ENCODE measurements at places on chromosomes 1 and 21.

DNA sequence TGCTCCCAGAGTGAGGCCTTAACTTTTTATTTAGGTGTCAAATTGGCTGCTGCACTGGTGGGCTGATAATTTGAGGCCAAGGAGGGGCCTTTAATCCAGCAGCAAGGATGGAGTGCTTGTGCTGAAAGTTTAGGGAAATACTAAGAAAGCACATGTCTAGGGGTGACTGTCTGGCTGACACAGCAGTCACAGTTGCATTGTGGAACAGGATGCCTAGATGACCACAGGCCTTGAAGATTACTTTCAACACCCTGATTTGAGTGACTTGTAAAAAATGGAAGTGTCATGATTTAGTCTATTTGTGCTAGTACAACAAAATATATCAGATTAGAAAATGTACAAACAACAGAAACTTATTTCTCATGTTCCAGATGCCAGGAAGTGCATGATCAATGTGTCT lies 57.7 kb downstream of the ZNF697 start:
- DNase-seq: no peak

- no peak for DNase-seq
These were observed 245.3 kb downstream of the RERE start for GRCh38 chr1:8572106-8572505.

- DNase-seq: peak; percentile 14
These were observed 50.8 kb downstream of the TOMM20 start for GRCh38 chr1:235077571-235078479.

DNA sequence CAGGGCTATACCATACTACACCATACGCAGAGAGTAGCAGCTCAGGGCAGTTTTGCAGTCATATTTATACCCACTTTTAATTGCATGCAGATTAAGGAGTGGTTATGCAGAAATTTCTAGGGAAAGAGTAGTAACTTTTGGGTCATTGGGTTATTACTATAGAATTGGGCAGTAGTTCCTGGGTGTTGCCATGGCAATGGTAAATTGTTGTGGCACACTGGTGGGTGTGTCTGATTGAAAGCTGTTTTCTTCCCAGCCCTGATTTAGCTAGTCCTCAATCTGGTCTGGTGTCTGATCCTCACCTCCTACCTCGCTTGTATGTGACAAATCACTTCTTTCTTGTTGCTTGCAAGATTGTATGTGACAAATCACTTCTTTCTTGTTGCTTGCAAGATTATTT lies 30.5 kb downstream of the CYP4A11 start:
- no peak for DNase-seq

DNA sequence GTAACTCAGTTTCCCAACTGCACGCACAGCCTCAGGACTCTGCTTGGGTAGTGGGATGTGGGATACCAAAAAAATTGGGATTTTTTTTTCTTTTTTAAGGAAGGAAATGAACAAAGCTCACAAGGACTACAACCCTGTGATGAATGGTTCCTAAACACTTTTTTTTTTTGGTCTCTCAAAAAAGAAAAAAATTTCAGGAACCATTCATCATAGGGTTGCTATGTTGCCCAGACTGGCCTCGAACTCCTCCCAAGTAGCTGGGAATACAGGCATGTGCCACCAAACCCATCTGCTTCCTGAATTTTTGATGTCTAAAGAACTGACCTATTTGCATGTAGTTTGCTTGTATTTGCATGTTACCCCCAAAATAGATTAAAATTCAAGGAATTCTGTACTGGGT lies 6.8 kb downstream of the MINDY1 start:
- DNase-seq: no peak

DNA sequence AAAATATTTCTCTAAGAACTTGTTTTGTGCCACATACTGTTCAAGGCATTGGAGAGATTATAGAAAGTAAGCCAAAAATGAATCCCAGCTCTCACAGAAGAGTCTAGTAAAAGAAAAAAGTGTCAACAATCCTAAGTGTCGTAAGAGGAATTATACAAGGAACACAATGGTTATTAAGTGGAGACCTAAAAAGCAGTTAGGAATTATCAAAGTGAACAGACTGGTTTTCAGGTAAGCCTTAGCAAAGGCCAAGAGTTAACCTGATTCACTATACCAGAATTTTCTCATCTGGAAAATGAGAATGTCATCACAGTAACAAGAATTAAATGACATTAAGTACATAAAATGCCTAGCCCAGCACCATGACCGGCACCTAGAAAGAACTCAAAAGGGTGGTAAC lies 15.6 kb downstream of the SERBP1 start:
- DNase-seq: no peak

GRCh38 chr1:110520827-110521226 lies 1.9 kb upstream of the KCNA10 start:
- DNase-seq: no peak

GRCh38 chr1:219517031-219517430 lies 95.9 kb downstream of the ZC3H11B start:
- no peak for DNase-seq

- DNase-seq: peak; percentile 39
These were observed at the start of gene LYST for GRCh38 chr1:235866205-235866912. TSS of gene LYST (minus strand) at chr1:235866906. CDS start at chr1:235830417, 36,489 bp downstream.

GRCh38 chr1:59703918-59704378 lies 110.8 kb upstream of the HOOK1 start:
- DNase-seq: no peak

DNA sequence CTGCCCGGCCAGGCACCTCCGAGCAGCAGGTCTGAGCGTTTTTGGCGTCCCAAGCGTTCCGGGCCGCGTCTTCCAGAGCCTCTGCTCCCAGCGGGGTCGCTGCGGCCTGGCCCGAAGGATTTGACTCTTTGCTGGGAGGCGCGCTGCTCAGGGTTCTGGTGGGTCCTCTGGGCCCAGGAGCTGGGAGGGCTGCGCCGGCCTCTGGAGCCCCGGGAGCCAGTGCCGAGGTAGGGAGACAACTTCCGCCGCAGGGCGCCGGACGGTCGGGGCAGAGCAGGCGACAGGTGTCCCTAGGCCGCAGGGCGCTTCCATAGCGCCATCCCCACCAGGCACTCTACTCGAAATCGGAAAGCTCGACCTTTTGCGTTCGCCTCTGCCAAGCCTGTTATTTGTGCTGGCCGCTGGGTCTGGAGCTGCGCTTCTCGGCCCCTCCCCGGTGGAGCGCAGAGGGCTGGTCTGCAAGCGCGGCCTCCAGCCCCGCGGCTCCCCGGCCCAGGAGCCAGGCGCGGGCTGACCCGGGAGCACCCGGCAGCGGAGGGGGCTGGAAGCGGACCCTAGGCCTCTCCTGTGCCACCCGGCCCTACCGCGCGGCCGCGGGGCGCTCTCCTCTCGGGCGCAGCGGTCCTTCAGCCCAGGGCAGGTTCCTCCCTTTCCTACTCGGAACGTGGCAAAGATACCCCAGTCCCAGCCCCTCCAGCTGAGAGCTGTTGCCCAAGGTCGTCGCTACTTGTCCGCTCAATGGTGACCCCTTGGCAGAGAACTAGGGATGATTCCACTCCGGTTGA lies 2.2 kb downstream of the SIM2 start:
- no peak for DNase-seq

- DNase-seq: no peak
These were observed 17.9 kb upstream of the FMOD start for GRCh38 chr1:203368624-203369451.

- DNase-seq: no peak
These were observed 54.2 kb downstream of the PTPRU start for GRCh38 chr1:29290414-29290985.

GRCh38 chr1:38120552-38121230 lies 74.1 kb upstream of the POU3F1 start:
- no peak for DNase-seq

GRCh38 chr1:236151739-236152424 lies 9.5 kb downstream of the GPR137B start:
- no peak for DNase-seq

GRCh38 chr1:24704411-24705259 lies 40.6 kb upstream of the CLIC4 start:
- DNase-seq: no peak

DNA sequence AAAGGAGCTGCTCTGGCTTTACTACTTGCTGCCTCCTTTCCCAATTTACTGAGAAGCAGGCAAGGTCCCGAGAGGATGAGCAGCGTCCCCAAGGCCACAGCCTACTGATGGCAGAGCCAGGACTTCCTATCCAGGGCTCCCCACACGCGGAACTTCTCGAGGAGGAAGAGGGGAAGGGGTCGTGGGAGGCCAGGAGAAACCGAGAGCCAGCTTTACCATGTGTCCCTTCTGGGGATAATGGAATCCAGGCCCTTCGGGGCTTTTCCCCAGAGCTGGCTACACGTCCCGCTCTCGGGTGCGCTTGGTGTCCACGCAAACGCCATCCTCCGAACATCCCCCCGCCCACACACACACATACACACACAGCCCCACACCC lies 4.3 kb upstream of the CCN1 start:
- DNase-seq: no peak

- no peak for DNase-seq
These were observed 28.4 kb upstream of the CASQ2 start for GRCh38 chr1:115796897-115797296.

GRCh38 chr1:206014601-206015000 lies 9.1 kb downstream of the CTSE start:
- DNase-seq: no peak

- DNase-seq: no peak
These were observed 40.2 kb downstream of the SNRPE start for GRCh38 chr1:203901581-203901980.

DNA sequence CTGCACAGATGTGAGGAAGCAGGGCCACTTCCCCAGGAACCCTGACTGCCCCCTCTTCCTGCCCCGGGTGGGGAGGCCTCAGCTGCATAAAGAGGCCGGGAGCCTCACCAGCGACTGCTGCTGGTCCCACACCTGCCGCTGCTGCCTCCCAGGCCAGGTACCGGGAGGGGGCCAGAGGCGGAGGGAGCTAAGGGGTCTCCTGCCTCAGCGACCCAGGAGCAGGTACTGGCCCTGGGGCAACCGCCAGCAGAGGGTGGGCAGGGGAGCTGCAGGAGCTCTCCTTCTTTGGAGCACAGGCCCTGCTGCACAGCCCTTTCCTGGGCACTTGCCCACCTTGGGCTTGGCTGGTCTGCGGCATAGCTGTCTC lies 6.8 kb downstream of the GJC2 start:
- no peak for DNase-seq

DNA sequence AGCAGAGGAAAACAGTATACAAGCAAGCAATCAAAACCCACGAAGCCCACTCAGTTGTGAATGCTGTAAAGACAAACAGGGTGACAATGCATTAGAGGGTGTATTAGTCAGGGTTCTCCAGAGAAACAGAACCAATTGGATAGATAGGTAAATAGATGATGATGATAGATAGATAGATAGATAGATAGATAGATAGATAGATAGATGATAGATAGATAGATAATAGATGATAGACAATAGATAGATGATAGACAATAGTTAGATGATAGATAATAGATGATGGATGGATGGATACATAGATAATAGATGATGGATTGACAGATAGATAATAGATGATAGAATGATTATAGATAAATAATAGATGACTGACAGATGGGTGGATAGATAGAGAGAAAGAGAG lies 48.3 kb downstream of the LRRC38 start:
- no peak for DNase-seq

GRCh38 chr1:145979746-145980456 lies 15.4 kb downstream of the POLR3GL start:
- DNase-seq: no peak

DNA sequence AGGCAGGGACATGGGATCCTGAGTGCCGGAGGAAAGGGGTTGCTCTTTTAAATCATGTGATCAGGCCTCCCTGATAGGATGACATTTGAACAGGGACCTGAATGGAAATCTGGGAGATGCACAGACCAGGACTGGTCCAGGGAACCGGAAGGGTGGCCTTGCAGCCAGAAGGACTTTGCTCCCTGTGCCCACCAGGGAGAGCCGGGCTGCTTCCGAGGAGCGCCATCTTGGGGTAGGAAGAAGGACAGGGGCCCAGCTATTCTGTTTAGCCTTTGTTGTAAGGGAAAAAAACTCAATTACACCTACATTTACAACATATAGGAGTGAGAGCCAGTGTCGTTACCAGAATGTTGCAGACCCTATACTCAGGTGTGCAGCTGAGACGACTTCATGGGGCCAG lies 5.5 kb downstream of the KLHDC7A start:
- DNase-seq: no peak

DNA sequence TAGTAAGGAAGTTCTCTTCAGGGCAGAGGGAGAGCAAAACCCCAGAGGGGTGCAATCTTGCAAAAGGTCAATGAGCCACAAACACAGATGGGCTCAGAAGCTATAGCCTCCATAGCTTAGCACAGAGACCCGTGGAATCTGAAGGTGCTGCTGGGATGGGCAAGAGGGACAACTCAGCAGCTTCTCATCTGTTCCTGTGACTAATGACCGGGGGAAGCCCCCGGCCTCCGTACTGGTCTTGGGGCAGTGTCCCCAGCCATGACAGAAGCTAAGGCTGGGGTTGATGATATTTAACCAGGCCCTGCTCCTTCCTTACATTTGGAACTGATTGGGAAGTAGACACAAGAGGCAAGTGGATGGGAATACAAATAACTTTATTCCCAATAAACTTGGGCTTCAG lies 19.1 kb downstream of the EXOC8 start:
- no peak for DNase-seq

- no peak for DNase-seq
These were observed 26.6 kb upstream of the MPZL1 start for GRCh38 chr1:167695147-167695546.

GRCh38 chr1:242811092-242811840 lies 286.8 kb upstream of the PLD5 start:
- DNase-seq: no peak

GRCh38 chr1:244705261-244706234 lies 52.6 kb downstream of the DESI2 start:
- DNase-seq: no peak

DNA sequence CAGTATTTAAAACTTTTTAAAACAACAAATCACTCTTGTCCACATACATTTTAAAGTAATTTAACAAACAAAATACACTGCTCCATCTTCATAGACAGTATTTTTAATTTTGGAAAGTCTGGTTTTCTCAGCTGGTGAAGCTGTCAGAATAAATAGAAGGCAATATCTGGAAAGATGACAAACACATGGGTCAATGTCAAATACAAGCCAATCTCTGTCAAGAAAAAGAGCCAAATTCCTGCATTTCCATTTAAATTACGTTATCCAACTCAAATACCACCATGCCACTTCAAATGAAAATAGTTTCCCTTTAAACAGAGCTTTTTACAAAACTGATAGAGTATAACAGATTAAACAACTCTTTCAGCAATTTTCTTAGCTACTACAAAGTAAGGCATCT lies 176.5 kb downstream of the RERE start:
- DNase-seq: no peak
